ENCODE measurements at places on chromosomes 6 and 20. TPM values are rescaled to one million over a fixed set of nuclear protein-coding genes. Genes with fewer than 3 reads are reported as not detected.

GRCh38 chr6:24683297-24684296, 16.7 kb downstream of the ACOT13 start:
- no peak for DNase-seq

- DNase-seq, result no peak
Observed at GRCh38 chr20:50730765-50731054, 670 bp upstream of the PARD6B start.

DNA sequence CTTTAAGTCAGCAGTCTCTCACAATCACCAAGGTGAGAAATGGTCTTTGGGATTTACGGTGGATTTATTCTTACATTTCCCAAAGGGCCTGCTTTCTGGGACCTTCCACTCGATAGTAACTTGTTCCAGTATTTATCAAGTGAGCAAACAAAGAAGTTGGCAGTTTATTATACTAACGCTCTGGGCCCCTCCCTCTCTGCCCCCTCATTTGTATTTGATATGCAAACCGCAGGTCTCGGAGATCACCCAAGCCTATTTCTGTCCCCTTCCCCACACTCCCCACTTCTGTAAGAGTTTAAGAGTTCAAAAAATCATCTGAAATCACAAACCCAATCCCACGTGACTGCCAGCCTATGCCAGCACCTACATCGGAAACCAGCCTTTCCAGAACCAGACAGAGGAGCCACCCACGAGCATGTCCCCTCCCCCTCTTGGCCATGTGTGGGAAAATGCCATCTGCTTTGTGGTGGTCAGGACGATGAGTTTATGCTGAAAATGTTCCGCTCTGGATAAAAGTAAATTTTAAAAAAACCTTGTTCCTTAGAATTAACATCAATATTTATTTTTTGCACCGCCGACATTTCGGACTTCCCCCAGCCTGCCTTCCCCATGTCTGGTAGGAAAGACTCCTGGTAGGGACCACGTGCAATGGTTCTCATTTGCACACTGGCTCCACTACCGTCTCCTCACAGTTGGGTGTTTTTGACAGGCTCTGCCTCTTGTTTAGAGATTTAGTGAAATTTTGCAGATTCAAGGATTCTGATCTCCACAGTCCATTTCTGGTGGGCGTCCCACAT, 281.0 kb downstream of the TFAP2C start:
- no peak for DNase-seq

TCP11 gene
- 0.56 TPM for total RNA-seq

ENPP4 gene
- total RNA-seq, result under 0.01 TPM

DNA sequence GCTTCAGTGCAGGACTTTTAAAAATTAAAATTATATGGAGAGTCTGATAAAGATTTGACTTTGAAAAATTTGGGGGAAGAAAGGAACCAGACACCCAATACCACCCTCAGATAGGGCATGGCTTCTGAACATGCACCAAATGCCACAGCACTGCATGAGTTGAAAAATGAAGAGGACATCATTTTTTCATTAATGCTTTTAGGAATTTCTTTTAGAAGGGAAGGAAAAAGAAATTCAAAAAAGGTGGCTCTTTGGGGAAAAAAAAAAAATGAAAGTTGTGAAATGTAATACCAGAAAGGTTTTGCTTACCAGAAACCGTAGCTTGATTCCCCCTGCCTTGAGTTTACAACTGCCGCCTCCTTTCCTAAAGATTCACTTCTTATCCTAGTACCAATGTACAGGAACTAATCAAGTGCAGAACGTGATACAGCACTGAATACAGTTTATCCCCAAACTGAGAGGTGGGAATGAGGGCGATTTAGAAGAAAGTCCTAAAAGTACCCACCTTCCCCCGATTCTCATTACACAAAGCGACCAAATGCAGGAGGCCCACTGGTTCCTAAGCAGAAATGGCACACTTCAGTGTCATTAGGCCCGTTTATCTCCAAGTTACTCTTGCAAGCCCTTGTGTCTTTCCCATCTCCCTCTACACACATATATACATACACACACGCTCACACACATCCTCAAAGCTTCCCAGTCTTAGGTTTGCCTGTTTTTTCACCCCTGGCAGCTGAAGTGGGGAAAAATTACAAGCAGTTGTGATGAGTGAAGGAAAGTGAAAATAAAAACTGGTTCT, 2.8 kb downstream of the PPP1R10 start:
- DNase-seq, result no peak

- peak; percentile 63 for DNase-seq
Observed at GRCh38 chr6:149636124-149636523, 12.4 kb downstream of the KATNA1 start.

RAB32 gene
- 108 TPM for total RNA-seq

DNA sequence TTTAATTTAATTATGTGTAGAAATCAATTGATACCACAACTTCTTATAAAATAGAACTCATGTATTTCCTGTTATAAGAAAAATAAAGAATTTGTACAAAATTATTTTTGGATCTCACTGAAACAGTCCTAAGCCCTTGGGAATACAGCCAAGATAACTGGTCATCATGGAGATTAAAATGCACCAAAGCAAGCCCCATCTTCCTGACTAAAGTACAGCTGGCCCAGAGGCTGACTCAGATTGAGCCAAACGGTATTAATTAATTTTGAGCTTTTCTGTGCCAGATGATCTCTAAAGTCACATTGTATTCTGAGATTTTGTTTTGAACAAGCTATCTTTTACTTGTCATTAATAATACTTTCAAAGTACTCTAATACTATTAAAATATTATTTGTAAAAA, 978.5 kb downstream of the TBC1D32 start:
- no peak for DNase-seq

SRF gene
- total RNA-seq, result 20.6 TPM

- DNase-seq, result no peak
Observed at GRCh38 chr20:45882469-45883099, 1.6 kb downstream of the ZSWIM1 start.

DNA sequence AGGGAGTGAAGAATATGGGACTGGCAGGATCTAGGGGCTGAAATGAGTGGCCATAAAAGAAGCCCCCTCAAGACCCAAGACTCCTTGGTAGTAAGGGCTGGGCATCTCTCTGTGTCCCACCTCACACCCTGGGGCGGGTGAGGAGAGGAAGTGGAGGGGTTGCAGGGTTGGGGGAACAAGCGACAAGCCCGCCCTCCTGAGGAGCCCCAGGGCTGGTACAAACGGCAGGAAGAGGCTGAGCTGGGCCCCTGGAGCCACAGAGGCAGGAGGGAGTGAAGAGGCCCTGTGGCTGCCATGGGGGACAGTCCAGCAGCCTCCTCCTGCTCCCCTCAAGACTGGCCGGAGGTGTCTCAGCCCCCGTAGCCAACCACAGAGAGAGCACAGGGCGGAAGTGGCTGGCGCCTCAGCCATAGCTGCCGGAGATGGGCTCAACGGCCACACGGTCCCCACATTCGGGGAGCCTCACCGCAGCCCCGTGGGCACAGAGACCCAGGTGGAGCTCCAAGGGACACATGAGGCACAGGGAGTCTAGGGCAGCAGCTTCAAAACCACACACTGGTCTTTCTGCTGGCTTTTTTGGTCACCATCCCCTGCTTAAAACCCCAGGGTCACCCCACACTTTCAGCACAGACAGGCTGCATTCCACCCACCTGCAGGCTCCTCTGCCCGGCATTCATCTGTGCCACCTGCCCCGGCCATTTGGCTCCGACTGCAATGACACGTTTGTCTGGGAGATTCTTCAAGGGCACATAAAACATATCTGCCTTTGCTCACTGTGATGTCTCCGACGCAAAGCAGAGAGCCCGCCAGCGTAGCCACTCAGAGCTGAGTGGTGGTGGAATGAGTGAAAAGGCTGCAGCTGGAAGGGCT, 524 bp downstream of the C20orf203 start:
- no peak for DNase-seq

- no peak for DNase-seq
Observed at GRCh38 chr20:55054453-55054852, 579.1 kb downstream of the DOK5 start.

MICB gene
- 11.7 TPM for total RNA-seq

EYS gene
- total RNA-seq, result under 0.01 TPM

DNA sequence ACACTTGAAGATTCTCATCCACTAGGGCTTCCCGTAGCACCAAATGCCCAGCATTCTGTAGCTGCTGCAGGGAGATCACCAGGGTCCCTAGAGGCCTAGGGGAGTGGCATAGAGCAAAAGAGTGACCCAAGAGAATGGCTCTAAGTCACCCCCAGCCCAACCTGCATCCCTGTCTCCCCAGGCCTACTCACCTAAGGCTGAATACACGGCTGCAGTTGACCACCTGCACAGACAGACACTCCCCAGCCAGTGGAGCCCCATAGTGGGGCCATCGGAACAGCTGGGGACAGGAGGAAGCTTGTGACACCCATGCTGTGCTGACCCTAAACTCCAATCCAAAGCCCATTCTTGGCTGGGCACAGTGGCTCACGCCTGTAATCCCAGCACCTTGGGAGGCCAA, 9.5 kb upstream of the SPAG4 start:
- no peak for DNase-seq

DNA sequence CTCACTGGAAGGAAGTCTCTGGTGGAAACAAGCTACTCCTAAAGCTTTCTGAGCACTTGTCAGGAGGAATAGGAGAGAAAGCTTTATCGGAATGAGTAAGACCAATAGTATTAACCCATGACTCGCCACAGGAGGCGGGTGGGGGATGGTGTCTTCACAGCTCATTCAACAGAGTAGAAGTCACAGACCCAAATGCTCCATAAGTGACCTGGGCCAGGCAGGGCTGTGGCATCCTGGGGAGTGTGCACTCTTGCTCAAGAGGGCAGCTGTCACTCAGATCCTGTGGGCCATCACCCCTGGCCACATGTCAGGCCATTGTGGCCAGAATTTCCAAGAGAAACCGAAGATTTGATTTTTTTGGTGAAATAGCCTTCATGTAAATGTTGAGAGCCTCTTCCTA, 116.0 kb downstream of the SYCP2 start:
- DNase-seq, result no peak

GRCh38 chr6:25326960-25327359, 47.8 kb downstream of the CARMIL1 start:
- DNase-seq, result no peak

DNA sequence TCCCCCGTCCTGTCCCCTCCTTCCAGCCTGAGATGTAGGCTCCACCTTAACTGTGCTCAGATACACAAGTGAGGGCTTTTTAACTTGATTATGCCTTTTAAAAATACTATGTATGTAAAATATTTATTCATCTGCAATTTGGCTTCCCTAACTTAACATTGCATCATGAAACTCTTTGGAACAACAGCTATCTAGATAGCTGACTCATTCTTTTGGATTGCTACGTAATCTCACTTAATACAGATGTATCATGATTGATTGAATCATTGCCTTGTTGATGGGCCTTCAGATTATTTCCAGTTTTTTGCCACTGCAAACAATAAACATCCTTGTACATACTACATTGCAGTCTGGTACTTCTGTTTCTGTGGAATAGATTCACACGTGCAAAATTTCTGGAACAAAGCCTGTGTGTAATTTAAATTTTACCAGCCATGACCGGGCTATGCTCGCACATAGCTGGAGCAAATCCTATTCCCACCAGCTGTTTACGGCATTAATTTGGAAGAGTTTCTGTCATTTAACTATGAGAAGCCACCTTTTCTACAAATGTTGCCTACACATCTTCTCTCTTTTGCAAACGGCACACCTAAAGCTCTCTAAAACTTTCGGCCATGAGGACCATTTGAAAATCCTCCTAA, 6.5 kb downstream of the PRND start:
- peak; percentile 32 for DNase-seq

- DNase-seq, result no peak
Observed at GRCh38 chr6:131372535-131372934, 200.5 kb upstream of the ARG1 start.

Measured in IMR-90 (cell line).